ENCODE measurements at places on chromosomes 5 and 9. TPM values are rescaled to one million over a fixed set of nuclear protein-coding genes. Genes with fewer than 3 reads are reported as not detected.

Gene FOXD4L6
- not detected for total RNA-seq

Gene ORM1
- total RNA-seq: 8.3 TPM

GRCh38 chr5:122473138-122473843, 161.3 kb downstream of the SNCAIP start:
- DNase-seq: no peak

- no peak for DNase-seq
Observed at GRCh38 chr5:122236270-122237040, 75.6 kb upstream of the SNCAIP start.

- DNase-seq: no peak
Observed at GRCh38 chr5:138705567-138705966, 47.7 kb upstream of the CTNNA1 start.

DNA sequence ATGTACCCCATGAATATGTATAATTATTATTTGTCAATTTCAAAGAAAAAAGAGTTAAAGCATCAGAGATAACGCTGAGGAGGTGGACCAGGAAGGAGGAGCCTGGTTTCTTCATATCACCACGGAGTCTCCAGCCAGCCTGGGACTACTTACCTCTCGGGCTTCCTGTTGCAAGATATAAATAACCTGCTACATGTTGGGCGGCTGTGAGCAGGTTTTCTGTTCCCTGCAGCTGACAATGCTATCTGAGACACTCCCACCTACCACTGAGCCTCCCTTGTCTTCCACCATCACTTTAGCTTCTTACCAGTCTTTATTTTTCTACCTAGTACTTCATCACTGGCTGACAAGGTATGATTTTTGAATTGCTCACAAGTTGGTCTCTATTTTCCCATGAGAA, 102.7 kb upstream of the CPEB4 start:
- no peak for DNase-seq

Measured in T-cell (primary cell).